ENCODE measurements at places on chromosomes 11 and 22.
A peak's percentile ranks its signal among the peaks of the same experiment; 100 is the strongest.

DNA sequence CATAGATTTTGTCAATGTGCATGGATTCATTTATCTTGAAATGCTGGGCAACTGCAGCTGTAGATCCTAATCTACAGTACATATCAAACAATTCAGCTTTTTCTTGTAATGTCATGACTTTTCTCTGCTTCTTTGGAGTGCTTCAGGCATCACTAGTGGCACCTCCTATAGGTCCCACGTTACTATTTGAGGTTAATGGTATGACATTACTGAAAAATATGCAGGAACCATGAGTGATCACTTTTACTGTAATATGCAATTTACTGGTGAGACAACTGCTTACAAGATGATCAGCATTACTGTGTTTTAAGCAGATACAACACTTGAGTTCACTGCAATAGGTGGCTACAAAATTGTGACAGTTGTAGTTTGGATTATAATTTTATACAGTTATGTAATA, 3.0 kb downstream of the CENATAC start:
- peak; percentile 62 for DNase-seq

- peak; percentile 80 for DNase-seq
These were observed 22.3 kb downstream of the ARHGAP42 start for GRCh38 chr11:100709233-100709957.

DNA sequence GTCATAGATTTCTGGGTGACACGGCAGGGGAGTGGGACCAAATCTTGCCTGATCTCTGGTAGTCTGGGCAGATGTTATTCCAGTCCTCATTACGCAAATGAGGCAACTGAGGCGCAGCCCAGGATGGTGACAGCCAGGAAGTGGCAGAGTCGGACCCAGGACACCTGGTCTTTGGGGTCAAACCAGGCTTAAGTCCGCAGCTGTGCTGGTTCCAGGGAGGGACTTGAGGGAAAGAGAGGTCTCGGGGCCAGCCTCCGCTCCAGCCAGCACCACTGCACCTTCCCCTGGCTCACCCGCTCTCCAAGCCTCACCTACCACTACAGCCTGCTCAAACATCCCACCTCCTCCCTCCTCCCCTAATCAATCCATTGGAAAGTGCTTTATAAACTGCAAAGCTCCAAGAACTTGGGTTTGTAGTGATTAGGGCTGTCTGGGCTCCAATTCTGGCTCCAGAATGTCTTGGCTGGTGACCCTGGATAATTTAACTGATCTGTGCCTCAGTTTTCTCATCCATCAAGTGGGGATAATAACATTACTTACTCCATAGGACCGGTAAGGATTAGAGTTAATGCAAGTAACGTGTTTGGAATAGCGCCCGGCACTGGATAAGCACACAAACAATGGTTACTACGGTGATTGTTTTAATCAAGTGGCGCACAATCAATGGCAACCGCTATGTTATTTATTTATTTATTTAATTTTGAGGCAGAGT, 526 bp upstream of the PNPLA5 start:
- DNase-seq = no peak

- DNase-seq = no peak
These were observed 85.0 kb upstream of the EIF3D start for GRCh38 chr22:36613958-36614357.

- DNase-seq = peak; percentile 38
These were observed 3.6 kb upstream of the MB start for GRCh38 chr22:35620624-35621251.

GRCh38 chr11:106461148-106461691, 383.8 kb downstream of the AASDHPPT start:
- no peak for DNase-seq

DNA sequence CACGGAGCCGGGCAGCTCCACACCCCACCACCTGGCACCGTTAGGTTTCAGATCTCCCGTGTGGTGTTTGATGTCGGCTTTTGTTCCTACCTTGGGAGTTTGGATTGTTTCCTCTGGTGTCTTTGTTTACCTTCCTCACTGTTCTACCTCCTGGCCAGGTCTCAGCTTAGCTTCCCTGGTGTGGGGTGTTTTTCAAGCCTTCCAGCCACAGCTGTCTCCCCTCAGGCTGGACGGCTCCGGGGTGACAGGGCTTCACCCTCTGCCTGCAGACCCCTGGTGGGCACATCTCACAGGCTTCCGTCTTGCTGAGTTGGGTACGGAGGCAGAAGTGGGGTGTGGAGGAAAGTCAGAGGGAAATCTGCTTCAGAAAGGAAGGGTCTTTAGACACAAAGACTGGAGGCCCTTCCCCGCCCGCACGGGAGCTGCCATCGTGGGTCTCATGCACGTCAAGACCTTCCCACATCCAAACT, 59.6 kb upstream of the EMID1 start:
- no peak for DNase-seq

DNA sequence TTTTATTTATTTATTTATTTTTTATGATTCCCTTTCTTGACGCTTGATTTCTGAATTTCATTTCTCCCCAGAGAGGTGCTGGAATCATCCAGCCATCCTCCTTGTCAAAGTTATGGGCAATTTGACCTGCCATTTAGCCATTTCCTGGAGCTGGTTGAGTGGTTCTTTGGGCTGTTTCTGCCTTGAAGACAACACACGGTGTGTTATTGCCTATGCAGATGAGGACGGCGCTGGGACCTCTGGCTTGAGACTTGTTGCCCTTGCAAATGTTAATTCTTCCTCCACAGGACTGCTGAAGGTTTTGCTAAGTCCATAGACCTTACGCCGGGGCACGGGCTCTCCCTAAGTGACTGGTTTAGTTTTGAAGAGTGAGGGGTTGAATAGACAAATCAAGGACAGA, 147.9 kb upstream of the PLET1 start:
- DNase-seq = no peak

GRCh38 chr11:112514011-112514740, 253.5 kb upstream of the PLET1 start:
- no peak for DNase-seq

DNA sequence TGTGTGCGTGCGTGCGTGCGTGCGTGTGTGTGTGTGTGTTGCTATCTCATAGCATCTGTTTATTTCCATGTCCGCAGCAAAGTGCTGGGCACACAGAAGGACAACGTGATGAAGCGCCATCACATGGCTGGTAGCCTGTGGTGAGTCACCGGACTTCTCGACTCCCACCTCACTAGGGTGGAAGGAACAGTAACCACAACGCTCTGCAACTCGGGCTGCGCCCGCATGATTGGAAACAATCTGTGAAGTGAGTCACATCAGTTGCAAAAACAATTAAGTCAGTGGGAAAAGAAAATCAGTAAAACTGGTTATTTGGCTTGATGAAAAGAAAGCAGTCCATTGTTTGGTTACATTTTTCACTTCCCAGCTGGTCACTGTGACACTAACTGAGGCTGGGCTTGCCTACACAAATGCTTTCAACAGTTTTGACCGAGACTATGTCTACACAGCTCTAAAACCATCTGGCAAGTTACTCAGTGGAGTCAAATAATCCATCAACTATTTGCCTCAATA, 437.3 kb upstream of the CADM1 start:
- peak; percentile 93 for DNase-seq

- DNase-seq = no peak
These were observed 522 bp downstream of the CORO1B start for GRCh38 chr11:67442504-67443404.

- no peak for DNase-seq
These were observed 1211.0 kb downstream of the BRD1 start for GRCh38 chr22:48616656-48617055.
